T-cell (primary cell): ENCODE measurements at places on chromosomes 2 and 18.

- no peak for DNase-seq
These were observed 140.0 kb upstream of the CYP1B1 start for GRCh38 chr2:38215993-38216392.

- no peak for DNase-seq
These were observed 19.1 kb upstream of the SMARCAL1 start for GRCh38 chr2:216392945-216393840.

DNA sequence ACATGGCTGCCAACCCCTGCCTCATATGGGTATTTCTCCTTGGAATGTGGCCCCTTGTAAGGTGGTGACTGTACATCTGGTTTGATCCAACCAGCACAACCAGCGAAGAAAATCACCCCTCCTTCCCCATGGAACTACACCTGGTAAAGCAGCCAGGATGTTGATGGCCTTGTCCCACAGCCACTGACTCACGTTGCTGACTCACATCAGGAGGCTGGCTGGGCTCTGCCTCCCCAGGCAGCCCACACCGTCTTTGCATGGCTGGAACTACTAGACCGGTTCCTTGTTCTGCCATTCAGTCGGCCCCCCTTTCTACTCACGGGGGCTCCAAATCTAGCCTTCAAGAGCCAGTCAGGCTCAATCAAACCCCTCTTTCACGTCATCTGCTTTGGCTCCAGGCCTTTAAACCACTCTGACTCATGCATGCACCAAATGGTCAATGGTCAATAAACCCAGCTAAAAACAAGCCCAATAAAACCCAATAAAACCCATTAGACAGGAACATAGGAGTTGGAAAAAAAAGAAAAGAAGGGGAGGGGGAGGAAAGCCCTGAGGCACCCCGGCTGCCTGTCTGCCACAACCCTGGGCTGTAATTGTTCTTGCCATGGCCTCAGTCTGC is 114.8 kb downstream of the PLB1 start:
- no peak for DNase-seq

DNA sequence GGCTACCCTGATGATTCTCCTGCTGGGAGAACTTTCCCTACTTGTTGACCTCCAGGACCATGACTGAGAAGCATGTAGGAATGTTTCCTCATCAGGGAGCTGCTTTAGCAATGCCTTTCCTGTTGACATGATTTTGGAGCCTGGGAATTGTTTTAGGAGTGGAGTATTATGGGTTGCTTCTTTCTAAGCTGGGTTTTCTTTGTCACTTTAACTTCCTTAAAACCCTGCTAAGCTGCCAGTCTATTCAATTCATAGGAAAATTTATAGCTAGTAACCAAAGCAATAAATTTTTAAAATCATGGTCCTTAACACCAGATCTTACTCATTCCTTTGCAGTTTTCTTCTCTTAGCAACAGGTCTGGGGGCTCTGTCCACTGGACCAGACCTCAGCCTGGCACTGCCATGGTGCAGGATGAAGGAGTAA is 125.6 kb upstream of the TACR1 start:
- no peak for DNase-seq

DNA sequence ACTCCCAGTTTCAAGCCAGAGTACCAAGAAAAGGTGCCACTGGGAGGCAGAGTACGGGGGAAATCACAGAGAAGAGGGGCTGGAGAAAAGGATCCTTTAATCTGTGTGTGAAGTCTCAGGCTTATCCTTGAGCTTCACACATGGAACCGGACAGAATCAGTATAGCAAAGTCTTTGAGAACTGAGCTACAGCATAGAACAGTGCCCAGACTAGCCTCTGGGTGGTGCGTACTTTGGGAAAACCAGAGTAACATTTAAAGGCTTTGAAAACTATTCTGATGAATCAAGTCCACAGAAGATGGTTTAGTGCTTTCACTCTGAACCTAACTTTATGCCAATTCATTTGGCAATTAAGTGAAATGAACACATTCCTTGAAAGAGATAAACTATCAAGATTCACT is 83.1 kb downstream of the BABAM2 start:
- DNase-seq, result no peak

GRCh38 chr2:86392873-86393518 is 48.2 kb upstream of the KDM3A start:
- DNase-seq, result no peak

GRCh38 chr2:102707796-102708695 is 53.8 kb upstream of the TMEM182 start:
- no peak for DNase-seq

- DNase-seq, result peak; percentile 4
These were observed 438 bp downstream of the PSMA8 start for GRCh38 chr18:26134107-26134506.

DNA sequence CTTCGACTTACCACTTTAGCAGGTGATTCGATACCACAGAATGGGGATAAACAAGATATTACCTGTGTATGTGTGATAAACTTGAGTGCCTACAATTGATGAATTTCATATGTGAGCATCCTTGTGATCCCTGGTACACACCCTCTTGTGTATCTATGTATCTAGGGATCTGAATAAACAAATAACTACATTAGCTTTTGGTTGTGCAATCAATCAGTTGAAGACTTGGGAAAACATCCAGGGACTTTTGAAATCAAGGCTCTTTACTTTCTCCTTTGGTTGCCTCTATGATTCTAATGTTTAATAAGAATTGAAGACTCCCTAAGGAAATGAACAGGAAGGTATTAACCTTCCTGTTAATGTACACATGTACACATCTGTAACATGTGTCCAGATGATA is 97.3 kb upstream of the DCC start:
- no peak for DNase-seq

DNA sequence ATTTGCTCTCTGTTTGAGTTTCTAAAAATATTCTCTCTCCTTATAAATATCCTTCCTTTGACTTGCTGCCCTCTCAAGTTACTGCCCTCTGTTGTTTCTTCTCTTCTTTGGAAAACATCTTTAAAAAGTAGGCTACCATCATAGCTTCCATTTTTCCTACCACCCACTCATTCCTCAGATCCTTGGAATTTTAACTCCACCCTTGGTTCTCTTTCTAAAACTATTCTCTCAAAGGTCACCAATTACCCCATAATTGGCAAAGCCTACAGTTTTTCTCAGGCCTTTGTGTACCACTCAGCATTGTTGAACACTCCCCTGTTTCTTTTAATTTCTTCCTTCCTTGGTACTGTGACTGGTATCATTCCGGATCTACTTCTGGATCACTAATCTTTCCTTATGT is 43.0 kb upstream of the ITGAV start:
- DNase-seq, result no peak

DNA sequence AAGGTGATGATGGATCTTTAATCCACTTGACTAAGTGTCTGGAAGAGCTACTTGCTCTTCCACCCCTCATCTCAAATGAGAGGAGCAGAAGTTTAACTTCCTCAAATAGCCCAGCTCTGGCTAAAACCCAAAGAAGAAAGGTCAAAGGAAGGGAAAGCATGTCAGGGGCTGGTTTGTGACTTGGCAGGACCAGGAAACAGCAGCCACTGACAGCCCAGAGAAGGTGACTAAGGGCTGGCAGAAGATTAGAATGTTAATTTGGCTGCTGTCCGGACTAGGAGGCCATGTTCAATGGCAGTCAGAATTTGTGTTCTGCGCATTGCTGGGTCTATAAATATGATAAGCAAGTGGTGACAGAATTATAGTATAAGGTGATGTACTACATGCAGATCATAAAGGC is 386.2 kb downstream of the SETBP1 start:
- no peak for DNase-seq

- DNase-seq, result no peak
These were observed 205.1 kb upstream of the FAM98A start for GRCh38 chr2:33804155-33804554.

DNA sequence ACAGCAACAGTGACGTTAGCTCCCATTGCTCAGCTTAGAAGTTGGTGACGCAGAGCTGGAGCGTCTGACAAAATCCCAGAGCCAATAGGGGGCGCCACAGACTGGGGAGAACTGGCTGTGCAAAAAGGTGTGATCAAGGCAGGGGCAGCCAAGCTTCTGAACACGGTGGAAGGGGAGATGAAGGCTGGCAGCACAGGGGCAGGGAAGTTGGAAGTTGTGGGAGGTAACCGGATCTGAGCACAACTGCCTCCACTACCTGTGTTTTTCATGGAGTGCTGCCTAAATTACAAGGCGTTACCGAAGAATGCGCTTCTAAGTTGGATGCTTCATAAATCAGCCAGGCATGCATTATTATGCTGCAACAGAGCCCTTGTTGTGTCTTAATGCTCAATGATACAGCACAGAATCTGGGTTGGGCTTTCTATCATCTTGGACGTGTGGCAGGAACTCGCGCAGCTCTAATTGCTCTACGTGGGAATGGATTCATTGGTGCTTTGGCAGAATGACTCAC is 370.0 kb downstream of the SLC4A3 start:
- DNase-seq, result no peak

GRCh38 chr2:75556679-75557366 is 3.9 kb downstream of the EVA1A start:
- DNase-seq, result no peak

GRCh38 chr18:56580026-56580425 is 58.4 kb downstream of the TXNL1 start:
- no peak for DNase-seq

GRCh38 chr2:165636959-165637358 is 157.1 kb downstream of the GALNT3 start:
- DNase-seq, result no peak

- no peak for DNase-seq
These were observed 247.9 kb downstream of the TSN start for GRCh38 chr2:122003196-122003940.
